ENCODE measurements at places on chromosomes 12 and 14.

DNA sequence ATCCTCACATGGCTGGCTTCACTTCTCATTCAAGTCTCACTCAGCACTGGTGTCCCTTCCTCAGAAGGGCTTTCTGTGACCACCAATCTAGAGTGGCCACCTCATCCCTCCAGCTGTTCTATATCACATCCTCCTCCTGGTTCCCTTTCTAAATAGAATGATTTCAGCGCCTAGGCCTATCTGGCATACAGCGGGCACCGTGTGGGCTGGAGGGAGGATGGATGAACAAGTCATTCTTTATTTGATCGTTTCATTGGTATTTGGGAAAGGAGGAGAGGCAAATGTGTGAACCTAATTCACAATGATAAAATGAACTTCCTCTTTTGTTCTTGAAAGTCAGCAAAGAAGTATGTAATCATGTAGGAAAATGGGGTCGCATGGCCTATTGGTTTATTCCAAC is 394.2 kb downstream of the DPF3 start:
- no peak for DNase-seq

DNA sequence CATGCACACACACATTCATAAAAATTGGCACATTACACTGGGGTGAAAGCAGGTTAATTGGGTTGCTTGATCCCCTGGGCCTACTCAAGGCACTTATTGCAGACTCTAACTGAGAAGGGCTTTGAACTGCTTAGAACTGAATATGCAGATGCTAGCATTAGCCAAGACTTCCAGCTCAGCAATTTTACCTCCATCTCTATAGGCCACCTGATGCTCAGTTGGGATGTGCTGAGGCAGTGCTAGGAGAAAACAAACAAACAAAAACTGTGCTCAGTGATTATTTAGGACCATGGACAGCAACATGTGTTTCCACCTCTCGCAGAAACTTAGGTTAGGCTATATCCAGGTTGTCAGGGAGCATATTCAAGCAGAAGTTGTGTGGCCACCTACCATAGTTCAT is 124.8 kb upstream of the WSCD2 start:
- DNase-seq, result no peak

DNA sequence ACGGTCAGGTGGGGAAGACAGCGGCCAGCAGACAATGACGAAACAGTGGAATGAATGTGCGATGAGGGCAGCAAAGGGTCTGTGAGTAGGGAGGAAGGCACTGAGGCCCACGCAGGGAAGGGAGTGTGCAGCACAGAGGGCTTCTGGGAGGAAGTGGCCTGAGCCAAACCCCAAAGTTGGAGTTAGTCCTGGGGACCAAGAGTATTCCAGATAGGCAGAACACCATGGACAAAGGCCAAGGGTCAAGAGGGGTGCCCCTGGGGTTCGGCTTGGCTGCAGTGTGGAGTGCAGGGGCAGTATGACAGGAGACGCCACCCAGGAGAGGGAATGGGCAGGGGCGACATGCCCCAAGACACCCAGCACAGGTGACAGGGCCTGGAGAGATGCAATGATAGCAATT is 58.8 kb downstream of the CHGA start:
- DNase-seq, result no peak

DNA sequence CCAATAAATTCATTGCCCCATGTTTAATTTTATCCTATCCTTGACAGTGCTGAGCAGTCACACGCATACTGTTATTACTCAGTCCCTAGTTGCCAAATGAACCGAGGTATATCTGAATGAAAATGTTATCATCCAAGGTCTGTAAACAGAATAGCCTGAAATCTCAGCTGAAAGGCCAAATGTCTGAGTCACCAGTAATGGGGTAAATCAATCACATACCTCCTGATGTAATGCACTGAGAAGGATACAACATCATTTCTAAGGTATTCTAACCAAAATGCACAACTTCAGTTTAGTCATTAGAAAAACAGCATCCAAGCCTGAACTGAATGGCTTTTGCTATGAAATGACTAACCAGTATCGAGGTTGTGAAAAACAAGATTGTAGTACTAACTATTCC is 228.6 kb downstream of the DPF3 start:
- DNase-seq, result no peak

- no peak for DNase-seq
These were observed 2.4 kb downstream of the MBD6 start for GRCh38 chr12:57524814-57525614.

Data from NCI-H748 treated with DMSO at 0.1 percent for 48 hours (cell line).